ENCODE measurements at places on chromosomes 2 and 18.

DNA sequence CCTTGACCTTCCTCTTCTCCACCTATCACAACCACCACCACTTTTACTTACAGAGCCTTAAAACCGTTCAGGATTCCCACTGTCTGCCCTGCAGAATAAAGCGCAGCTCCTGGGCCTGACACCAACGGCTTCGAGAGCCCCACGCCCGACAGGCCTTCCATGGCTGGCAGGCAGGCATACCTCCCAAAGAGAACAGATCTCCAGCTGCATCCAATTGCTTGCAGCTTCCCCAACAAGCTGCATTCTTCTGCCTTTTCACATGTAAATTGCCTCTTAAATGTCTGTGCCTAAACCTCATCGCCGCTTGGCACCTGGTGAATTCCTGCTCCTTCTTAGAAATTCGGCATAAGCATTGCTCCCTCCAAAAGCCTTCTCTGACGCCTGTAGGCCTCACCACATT is 31.5 kb upstream of the FAM124B start:
- no peak for DNase-seq

- no peak for DNase-seq
Measured at GRCh38 chr18:56210520-56210919, 427.9 kb downstream of the TXNL1 start.

- DNase-seq = no peak
Measured at GRCh38 chr2:47907039-47907781, 912 bp upstream of the FBXO11 start.

GRCh38 chr2:157307021-157307420 is 18.6 kb downstream of the ERMN start:
- no peak for DNase-seq

GRCh38 chr2:20494241-20494640 is 47.4 kb downstream of the RHOB start:
- DNase-seq = no peak

DNA sequence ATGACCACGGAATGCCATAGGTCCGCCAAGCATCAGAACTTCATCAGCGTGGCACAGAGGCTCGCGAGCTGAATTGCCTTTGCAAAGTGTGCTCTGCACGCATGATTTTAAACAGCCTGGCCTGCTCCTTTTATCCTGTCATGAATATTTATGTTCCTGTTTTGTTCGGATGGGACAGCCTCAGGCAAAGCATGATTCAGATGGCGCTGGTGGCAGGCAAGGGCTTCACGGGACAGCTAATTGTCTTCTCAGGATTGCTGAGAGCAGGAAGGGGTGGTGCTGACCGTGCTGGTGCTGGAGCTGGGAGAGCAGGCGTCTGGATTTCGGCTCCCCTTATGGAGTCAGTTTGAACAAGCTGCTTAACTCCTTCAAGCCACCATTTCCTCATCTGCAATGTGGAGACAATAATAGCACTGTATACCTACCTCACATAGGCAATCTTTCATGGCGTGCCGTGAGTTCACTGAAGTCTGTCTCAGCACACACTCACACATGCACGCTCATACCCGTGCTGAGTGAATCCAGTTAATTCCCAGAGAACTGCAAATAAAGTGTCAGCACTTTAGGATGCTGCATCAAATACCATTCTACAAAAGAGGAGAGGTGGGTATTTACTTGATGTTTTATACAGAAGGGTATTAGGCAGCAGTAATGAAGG is 79.7 kb upstream of the APCDD1 start:
- no peak for DNase-seq

DNA sequence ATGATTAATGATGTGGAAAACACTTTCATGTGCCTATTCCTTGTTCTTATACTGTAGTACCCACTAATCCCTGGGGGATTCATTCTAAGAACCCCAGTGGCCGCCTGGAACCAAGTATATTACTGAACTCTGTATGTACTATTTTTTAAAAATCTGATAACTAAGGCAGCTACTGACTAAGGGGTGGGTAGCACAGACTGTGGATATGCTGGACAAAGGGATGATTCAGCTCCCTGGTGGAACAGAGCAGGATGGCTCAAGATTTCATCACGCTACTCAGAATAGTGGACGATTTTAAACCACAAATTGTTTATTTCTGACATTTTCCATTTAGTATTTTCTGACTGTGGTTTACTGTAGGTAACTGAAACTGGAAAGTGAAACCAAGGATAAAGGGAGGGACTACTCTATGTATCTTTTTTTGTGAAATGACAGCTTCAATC is 41.8 kb upstream of the CDC42EP3 start:
- no peak for DNase-seq
